NCI-H526 (cell line): ENCODE measurements at places on chromosomes 1 and 21.

- DNase-seq = no peak
These were observed 3.2 kb upstream of the LYPLA2 start for GRCh38 chr1:23787701-23788100.

DNA sequence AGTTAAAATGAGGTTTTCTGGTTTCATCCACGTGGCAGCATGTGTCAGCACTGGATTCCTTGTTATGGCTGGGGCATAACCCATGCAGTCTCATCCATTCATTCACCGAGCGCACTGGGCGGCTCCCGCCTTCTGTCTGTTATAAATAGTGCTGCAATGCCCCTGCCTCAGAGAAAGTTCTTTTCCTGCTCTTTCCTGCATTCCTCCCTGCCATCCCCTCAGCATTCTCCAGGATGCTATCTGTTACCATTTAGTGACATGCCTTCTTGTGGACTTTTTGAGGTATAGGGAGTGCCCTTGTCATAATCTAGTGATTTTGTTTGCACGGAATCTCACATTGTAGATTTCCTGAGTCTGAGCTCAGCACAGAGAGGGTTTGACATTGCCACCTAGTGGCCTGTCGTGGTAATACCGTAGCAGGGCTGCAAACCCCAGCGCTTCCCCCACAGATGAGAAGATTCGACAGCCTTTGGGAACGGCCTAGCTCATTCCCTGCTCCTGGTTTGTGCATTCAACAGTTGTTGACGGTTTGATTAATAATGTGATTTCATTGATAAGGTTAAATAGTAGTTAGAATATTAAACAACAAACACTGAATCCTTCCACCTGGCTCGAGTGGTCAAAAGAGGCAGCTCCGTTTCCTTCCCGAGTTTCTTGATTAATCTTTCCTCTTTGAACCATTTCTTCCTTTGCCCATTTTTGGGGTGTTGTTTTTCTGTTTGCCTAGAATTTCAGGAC is 46.3 kb downstream of the UMODL1 start:
- peak; percentile 59 for DNase-seq

- no peak for DNase-seq
These were observed 32.4 kb downstream of the ZNF326 start for GRCh38 chr1:90027281-90027680.

DNA sequence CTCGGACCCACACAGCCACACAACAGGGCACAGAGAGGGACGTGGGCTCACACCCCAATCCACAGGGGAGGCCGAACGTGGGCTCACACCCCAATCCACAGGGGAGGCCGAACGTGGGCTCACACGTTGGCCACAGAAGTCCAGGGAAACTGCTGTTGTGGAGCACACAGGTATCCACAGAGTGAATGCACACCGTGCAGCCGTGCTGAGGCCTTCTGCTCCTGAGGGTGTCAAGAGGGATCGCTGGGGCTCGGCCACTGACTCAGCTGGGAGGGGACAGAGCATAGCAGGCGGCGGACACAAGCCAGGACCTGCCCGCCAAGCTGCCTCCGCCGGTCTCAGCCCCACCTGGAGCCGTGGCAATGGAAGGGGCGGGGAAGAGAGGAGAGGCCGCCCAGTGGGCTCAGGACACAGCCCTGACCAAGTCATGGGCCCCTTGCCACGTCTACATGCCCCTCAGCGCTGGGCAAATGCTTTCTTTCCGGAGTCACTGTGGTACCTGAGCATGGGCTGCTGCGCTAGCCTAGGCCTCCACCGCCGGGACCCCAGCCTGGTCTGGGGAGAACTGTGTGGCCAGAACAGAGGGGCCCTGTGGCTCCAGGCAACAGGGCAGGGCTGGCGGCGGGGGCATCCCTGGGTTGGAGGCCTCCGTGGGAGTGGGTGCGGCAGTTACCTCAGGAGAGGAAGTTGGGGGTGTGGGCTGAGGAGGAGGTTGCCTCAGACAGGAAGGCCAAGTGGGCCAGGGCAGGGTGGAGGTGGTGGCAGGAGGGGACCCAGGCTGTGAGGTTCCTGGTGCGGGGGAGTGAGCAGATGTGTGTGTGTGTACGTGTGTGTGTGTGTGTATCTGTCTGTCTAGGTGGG is 1.2 kb downstream of the SYTL1 start:
- DNase-seq = peak; percentile 87

DNA sequence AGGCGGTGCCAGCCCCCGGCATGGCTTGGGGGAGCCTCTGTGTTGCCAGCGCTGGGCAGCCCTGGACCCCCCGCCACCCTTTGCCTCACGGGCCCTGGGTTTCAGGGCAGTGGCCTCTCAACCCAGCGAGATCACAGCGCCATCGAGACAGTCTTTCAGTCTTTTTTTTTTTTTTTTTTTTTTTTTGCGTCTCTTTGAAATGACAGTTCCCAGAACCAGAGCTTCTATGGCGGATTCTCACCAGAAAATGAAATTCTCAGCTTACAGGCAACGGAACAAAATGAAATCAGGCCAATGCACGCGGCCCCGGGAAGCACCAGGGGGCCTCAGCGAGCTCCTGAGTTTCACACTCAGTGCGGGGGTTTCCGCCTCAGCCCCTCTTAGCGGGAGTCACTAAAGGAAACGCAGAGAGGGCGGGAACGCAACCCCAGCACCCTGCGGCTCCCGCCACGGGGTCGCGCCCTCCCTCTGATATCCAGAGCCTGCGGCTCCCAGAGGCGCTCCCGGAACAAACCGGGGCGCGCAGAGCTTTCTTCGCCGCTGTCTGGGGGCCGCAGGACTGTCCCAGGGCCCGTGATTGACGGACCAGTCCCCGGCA is 8.0 kb upstream of the COL6A1 start:
- peak; percentile 74 for DNase-seq

GRCh38 chr1:62652387-62652786 is 35.8 kb downstream of the DOCK7 start:
- DNase-seq = no peak

DNA sequence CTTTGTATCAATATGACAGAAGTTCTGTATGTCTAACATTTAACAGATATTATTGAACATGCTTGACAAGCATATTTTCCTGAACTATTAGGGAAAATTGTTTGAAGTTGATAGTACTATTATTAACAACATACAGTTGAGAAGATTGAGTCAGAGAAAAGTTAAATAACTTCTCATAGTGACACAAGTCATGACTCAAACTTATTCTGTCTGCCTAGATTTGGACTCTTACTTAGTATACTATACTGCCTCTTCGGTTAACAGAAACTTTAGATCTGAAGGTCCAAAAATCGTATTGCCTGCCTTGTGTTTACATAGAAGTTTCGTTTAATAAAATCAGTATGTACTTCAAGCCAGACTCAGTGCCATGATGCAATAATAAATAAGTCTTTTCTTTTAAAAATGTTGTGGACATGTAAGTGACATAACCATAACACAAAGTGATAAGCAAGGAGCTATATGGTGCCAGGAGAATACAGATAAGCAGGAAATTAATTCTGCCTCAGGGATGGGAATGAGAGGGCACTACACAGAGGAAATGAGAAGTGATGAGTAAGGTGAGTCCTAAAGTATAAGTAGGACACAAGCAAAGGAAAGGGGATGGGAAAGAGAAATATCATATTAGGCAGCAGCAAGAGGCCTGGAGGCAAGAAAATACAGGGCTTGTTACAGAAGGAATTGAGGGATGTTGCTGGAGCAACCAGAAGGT is 48.1 kb downstream of the LHX9 start:
- DNase-seq = no peak

GRCh38 chr21:25871566-25871965 is 136.8 kb downstream of the GABPA start:
- DNase-seq = peak; percentile 4

DNA sequence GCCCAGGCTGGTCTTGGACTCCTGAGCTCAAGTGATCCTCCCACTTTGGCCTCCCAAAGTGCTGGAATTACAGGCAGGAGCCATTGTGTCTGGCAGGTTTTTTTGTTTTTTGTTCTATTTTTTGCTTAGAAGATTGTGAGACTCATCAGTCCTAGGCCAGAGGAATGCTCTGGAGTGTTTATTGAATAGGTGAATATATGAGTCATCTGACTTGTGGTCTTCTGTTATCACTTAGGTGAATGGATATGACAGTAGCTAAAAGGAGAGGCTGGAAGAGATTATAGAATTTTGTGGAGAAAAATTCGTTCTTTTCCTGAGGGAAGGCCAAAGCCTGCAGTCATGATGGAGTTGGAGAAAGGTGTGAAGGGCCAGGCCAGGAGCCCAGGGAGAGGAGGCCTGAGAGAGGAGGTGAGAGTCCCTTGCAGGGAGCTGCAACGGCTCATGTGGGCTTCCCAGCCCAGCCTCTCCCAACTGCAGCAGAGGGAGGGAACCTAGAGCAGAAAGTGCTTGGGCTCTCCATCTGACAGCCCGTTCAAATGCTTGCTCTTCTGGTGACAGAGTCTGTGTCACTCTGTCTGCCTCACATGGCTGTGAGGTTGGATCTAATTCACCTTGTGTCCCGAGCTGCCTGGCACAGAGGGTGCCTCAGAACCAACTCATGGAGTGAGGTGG is 31.6 kb upstream of the ACOT11 start:
- DNase-seq = no peak

- DNase-seq = no peak
These were observed 141.4 kb downstream of the SMYD3 start for GRCh38 chr1:246365708-246366107.

- no peak for DNase-seq
These were observed 49.9 kb downstream of the CBS start for GRCh38 chr21:43025636-43026180.

- DNase-seq = no peak
These were observed 42.2 kb downstream of the SLC19A1 start for GRCh38 chr21:45499970-45500577.

GRCh38 chr1:159161001-159161718 is 10.3 kb upstream of the CADM3 start:
- peak; percentile 76 for DNase-seq

DNA sequence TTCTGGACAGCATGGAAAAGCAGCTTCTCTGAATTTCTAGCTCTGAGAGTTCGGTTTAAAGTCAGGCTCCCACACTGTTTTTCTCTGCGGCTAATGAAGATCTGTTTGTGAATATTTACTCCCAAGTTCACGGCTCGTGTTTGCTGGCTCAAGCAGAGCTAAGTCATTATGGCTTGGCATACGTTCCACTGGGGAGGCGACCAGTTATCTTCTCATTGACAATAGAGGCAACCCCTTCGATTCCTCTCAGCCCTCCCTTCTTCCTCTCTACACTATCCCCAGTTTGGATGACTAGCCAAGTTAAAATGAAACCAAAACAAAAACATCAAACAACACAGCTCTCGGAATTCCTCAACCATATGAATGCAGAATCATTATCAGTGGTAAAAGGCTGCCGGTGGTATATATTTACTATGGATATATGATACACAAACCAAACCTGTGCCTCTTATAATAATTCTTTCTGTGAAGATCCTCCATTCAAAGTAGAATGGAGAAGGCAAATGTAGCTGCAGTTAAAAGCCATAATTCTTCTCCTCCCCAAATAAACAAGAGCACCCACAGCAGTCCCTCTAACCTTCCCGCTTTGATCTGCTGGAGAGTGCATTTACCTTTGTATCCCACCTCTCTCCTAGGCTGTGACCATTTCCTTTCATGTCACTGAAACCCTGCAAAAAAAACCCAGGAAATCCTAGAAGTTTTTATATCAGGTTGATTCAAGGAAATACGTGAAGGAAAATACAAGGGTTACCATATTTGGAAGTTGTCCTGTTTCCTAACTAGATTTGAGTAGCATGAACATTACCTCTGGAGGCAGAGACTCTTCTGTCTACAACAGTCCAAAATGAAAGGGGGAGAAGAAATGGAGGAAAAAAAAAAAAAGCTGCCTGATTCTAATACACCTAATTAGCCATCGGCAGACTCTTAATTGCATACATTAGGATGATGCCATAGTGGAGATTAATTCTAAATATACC is 108.3 kb upstream of the USH2A start:
- DNase-seq = peak; percentile 37

- no peak for DNase-seq
These were observed 10.6 kb downstream of the PTPRC start for GRCh38 chr1:198649232-198649967.

GRCh38 chr1:39617488-39618049 is 21.9 kb downstream of the HEYL start:
- no peak for DNase-seq

- DNase-seq = peak; percentile 85
These were observed 81.7 kb upstream of the PGBD5 start for GRCh38 chr1:230507666-230508402.

DNA sequence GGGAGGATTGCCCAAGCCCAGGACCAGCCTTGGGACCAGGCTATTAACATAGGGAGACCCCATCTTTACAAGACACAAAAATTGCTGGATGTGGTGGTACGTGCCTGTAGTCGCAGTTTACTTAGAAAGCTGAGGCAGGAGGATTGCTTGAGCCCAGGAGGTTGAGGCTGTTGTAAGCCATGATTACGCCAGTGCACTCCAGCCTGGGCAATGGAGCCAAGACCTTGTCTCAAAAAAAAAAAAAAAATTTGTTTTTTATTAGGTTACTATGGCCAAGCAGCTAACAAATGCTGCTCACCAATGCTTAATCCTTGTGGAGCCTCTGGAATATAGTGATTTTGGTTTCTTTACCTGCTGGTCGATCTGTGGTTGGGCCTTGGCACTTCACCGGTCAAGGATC is 8.8 kb downstream of the ARID1A start:
- DNase-seq = no peak

DNA sequence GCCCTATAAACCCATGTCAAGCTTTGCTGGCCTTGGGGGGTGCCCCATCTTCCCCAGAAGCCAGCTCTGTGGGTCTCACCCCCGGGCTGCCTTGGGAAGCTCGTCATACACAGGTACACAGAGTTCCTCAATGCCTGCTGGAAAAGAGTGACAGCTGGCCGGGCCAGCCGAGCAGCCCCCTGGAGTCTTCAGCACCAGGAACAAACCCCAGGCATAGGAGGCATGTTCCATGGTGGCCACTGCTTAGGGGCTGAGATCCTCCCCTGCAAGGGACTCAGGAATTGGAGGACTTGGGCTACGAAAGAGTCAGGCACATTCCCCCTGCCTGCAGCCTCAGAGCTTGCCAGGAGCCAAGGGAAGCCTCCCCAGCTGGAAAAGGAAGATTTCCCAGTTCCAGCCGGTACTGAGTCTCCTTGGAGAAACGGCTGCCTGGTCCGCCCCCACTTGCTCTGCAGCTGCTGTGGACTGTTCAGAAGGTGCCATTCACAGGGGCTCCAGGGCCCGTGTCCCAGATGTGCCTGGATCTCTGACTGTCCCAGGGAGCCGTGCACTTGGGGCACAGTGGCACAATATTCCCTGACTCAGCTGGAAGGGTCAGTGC is 89.5 kb downstream of the STUM start:
- DNase-seq = no peak

- DNase-seq = no peak
These were observed 40.9 kb upstream of the ZBTB18 start for GRCh38 chr1:244010191-244010590.

DNA sequence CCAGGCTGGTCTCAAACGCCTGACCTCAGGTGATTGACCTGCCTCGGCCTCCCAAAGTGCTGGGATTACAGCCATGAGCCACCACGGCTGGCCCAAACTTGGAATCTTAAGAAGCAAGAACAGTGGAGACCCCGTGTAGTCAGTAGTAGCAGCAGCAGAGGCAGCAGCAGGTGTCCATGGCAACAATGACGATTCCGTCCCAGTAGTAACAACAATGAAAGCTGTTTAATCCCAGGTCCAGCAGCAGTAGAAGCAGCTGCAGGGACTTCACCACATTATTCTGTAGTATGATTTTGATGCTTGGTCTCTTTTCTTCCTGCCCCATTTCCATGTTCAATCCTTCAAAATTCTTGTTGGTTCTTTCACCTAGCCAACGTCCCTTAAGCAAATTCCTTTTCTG is 69.6 kb upstream of the KCTD3 start:
- no peak for DNase-seq
